ENCODE measurements at places on chromosomes 13 and 19. TPM values are rescaled to one million over a fixed set of nuclear protein-coding genes. Genes with fewer than 3 reads are reported as not detected.

The SYCN gene
- total RNA-seq = not detected

GRCh38 chr19:45440873-45441654 lies 17.3 kb upstream of the ERCC1 start:
- no peak for DNase-seq

DNA sequence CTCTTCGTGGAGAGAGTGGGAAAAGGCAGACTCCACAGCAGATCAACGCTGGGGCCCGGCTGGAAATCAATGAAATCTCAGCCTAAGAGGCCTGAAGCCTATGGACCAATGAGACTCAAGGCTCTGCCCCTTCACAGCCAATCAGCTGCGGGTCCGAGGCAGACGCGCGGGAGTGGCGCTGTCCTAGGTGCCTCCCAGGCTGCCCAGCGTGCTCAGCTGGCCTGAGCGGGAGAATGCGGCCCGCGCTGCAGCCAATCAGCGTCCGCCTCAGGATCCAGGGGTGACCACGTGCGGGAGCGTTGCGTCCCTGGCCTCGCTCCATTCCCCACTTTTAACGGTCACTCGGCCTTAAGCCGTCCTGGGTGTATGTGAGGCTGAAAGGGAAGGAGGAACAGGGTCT lies at the start of gene ZBTB32:
Gene ZBTB32, plus strand, starts transcription at position 341 of the 400 bp plus-strand sequence. CDS start 10,069 bp downstream, outside the sequence.
- DNase-seq = peak; percentile 41

The PLIN4 gene
- total RNA-seq = 0.93 TPM

GRCh38 chr13:44032802-44033201 lies 153.1 kb downstream of the LACC1 start:
- no peak for DNase-seq

DNA sequence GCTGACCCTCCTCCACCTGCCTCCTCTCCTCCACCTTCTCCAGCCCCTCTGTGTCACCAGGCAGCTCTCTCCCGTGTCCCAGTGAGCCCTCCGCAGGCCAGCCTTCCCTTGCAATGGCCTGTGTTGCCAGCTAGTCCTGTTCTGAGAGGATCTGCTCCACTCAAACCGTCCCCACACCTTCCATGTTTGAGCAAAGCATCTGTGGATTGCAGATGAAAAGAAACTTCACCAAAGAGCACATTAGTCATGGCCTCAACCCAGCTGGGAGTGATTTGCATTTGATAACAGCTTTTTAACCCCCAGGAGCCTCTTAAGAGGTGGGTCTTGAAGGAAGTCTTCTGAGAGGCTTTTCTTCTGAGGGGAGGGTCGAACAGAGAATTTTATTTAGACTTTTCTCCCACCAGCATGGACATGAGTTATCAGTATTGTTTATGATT lies 72.8 kb downstream of the COL4A2 start:
- DNase-seq = no peak

GRCh38 chr13:100480676-100481075 lies 107.9 kb downstream of the GGACT start:
- no peak for DNase-seq

GRCh38 chr19:55275851-55276719 lies 3.8 kb downstream of the HSPBP1 start:
- no peak for DNase-seq

The ZNF208 gene
- total RNA-seq = not detected

DNA sequence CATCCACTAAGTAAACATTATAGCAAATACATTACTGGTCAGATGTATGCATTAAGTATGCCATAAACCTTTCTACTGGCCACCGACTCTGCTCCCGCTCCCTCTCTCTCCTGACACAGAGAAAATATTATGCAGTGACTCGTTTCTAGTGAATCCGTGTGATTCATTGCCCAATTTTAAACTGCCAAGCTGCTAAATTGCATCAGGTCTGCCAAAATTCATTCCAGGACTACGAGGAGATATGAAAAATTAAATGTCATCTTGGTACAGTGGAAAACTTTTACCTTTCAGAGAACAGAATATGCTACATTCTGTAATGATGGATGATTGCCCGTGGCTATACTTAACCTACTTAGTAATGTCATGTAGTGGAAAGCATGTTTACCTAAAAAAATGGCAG lies 368.8 kb upstream of the TSHZ3 start:
- no peak for DNase-seq

- no peak for DNase-seq
These were observed 5.4 kb upstream of the LGALS13 start for GRCh38 chr19:39596911-39597310.

GRCh38 chr19:6596621-6597020 lies 5.7 kb upstream of the CD70 start:
- no peak for DNase-seq

DNA sequence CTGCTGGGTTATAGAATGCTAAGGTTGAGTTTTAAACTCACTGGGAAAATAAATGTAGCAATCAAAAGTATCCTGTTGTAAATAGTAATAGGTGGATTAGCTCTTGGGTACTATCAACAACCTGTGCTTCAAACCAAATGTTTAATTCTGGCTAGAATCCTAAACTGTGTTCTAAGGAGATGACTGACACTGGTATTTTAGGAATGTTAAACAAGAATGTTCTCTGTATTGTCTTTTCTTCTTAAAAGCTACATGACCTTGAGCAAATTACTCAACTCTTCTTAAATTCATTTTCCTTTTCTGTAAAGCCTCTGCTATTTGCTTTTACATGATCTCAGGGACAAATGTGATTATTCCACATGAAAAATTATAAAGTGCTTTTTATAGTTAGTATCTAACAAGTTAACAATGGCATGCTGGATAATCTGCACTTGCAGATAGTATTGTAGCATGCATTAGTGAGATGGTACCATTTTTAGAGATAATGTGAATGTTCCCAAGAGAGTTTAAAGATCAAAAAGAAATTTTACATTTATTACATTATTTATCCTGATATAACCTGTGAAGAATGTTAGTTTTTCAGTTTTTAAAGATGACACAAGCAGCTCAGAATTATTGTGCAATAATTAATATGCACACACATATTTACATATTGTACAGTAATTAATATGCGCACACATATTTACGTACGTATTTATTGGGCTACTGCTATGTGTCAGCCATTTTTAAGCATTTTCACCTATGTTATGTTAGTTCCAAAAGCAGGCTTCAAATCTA lies 13.6 kb upstream of the EPSTI1 start:
- no peak for DNase-seq

The UGGT2 gene
- total RNA-seq = 45.1 TPM

GRCh38 chr19:31659897-31660210 lies 310.6 kb upstream of the TSHZ3 start:
- no peak for DNase-seq

- DNase-seq = no peak
These were observed 56.6 kb downstream of the FRY start for GRCh38 chr13:32087955-32088747.

DNA sequence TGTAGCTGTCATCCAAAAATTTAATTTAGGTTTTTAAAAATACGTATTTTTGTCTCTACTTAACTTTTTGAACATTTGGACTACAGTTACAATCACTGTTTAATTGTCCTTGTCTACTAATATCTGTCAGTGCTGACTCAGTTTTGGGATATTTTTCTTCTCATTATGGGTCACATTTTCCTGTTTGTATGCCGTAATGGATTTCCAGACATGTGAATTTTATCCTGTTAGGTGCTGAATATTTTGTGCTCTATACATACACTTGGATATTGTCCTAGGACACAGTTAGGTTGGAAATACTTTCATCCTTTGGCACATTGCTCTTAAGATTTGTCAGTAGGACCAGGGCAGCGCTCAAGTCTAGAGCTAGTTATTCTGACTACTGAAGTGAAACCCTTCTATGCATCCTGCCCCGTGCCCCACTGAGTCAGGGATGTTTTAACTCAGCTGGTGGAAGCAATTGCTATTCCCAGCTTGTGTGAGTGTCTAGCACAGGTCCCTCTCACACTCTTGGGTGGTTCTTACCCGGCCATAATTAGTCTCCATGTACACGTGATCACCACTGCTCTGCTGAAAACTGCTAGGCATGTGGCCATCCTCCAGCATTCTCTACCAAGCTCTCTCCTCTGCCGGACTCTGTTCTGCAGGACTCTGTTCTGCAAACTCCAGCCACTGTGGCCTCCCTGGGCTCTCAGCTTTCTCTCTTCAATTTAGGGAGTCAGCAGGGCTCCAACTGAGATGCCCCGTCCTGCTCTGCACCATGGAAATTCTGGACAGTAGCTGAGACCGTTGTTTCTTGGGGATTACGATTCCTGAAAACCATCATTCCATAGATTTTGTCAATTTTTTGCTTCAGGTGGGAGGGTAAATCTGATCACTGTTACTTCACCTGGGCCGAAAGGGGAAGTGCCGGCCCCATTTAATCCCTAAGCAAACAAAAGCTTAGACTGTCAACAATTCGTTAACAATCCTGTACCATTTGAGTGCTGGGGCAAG lies 11.1 kb downstream of the PROZ start:
- DNase-seq = no peak

DNA sequence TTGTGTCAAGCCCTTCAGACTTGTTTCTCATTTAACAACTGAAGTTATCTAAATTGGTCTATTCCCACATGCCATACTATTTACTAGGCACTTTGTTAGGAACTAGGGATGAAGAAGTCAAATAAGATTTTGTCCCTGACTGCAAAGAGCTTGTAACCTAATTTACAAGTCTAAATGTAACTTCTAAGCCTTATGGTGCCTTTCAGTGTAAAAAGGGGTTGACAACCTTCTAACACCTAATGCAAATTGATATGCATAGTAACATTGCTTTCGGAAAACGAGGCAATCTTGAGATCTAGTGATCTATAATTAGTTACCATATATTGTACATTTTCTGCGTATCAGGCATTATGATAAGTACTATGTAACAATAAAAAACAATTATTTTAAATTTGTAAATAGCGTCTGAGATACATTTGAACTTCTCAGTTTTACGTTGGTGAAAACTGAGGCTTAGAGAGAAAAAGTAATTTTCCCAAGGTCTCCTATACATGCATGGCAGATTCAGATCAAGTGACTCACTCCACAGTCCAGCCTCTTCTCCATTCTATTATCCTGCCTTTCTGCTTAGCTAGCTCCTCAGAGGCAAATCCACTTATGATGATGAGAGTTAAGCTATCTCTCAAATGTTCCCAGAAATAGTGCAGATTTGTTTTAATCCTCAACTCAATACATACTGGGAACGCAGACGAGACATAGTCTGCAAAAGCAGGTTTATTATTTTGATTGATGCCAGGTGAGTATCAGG lies 764.9 kb upstream of the SLITRK5 start:
- no peak for DNase-seq

DNA sequence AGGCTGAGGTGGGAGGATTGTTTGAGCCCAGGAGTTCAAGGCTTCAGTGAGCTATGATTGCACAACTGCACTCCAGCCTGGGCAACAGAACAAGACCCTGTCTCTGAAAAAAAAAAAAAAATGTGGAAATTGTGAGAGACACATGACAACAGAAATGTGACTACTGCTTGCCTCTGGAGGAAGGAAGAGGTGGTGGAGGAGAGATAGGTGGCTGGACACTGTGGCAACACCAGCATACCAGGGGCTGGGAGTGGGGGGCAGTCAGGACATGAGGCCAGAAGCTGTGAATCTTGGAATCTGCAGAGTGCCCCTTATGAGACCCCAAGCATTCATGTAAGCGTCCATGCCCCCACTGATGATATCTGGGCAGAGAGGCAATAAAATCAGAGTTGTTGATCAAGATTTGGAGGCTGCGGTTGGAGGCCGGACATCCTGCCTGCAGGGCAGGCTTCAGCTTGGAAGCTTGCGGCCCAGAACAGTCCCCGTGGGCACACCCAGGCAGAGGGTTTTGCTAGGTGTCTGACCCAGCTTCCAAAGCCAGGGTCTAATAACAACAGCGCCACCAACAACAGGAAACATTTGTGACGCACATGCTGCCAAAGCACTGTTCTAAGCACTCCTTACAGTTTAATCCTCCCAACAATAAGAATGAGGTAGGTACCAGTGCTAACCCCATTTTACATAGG lies 16.9 kb downstream of the FAM187B start:
- no peak for DNase-seq
